ENCODE measurements at places on chromosomes 12 and 14.

GRCh38 chr12:107091989-107092641 lies 1.2 kb downstream of the CRY1 start:
- DNase-seq, result peak; percentile 78

DNA sequence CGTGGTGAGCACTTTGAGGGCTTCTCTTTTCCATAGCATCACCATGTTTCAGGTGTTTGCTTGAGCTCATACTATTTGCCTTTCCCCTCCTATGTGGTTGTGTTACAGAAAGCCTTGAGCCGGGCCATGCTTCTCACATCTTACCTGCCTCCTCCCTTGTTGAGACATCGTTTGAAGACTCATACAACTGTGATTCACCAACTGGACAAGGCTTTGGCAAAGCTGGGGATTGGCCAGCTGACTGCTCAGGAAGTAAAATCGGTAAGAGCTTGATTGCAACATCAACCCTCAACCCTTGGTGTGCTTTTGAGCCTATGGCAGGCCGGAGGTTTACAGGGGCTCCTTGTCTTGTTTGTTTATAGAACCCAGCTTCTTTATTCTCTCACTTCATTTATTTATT lies 8.1 kb downstream of the LETMD1 start:
- DNase-seq, result no peak

- DNase-seq, result no peak
Measured at GRCh38 chr12:10075451-10075850, 23.3 kb downstream of the CLEC1A start.

DNA sequence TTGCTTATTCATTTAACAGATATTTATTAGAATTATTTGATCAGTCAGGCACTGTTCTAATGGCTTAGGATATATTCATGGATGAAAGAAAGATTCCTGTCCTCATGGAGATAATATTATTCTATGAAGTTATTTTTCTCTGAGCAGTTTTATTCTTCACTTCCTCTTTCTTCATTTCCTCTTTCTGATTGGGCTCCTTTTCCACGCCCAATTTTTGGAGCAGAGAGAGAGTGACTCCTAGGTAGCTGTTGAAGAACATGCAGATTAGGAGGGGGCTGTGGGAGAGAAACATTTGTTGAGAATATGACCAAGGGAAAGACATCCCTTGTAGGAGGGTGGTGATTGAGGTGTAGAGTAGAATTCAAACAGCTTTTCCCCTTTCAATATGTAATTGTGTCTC lies 6.0 kb upstream of the YARS2 start:
- no peak for DNase-seq

DNA sequence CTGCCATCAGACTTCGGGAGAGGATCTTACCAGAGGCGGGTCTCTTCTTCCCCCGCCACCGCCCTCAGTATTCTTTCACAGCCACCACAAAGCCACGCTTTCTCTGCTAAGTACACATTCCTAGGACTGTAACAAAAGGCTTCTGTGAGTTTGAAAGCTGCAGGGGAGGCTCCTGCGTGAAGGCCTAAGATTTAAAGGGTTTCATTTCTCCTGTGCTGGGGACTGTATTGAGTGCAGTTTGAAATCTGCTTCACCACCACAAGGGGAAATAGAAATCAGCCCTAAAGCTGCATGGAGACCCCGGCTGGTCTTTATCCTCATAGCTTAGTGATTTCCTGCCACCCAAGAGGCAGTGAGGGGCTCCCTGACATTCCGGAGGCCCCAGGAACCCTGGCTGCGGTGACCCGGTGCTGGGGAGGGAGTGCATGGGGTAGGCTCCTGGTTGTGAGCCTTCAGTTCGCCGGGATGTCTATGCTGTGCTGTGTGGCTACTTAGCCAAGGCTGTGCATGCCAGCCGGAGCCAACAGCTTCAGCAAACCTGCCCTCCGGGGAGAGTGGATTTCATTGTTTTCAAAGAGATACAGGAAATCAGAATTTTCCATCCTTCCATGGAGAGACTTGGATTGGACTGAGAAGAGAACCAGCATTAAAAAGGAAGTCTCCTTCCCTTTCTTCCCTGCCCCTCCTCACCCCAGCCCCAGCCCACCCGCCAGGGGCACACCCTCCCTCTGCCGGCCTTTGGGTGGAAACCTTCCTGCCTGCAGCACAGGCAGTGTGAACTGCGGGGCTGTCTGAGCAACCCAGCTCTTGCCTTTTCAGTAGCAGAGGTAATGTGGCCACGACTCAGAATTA lies 163.3 kb downstream of the ETV6 start:
- peak; percentile 47 for DNase-seq

DNA sequence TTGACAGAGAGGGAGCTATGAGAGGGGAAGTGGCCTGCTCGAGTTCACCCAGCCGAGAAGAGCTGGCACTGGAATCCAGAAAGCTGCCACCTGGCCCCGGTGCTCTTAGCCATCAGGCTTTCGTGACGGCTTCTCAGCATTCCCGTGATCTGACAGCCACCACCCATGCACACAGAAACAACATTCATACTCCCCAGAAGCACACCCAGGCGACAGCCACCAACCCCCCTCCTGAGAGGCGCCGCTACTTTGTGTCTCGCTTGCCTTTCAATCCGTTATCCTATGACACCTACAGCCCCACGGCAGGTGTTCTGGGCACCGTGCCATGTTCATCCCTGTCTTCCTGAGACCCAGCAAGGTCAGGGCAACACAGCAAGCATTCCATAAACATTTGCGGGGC lies 31.4 kb downstream of the PSMC1 start:
- DNase-seq, result no peak

GRCh38 chr12:34151019-34151418 lies 128.7 kb downstream of the ALG10 start:
- DNase-seq, result no peak

- no peak for DNase-seq
Measured at GRCh38 chr14:65548878-65549277, 136.3 kb downstream of the FUT8 start.

DNA sequence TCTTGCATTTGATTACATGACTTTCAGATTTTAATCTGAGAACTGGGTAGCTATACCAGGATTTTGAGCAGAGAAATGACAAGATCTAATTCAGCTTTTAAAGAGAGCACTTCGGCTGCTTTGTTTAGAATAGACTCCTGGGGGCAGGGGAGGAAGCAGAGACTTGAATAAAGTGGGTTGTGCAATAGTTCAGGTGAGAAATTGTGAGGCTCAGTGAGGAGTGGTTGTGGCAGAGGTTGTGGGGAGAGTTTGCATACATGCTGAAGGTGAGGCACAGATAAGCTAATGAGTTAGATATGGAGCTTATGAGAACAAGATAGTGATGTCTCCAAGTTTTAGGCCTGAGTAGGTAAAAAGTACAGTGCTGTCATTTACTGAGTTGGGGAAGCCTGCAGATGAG lies 281.4 kb downstream of the FLRT2 start:
- DNase-seq, result no peak

- DNase-seq, result no peak
Measured at GRCh38 chr12:124599074-124599999, 31.9 kb upstream of the NCOR2 start.

GRCh38 chr12:85036234-85036707 lies at the start of the genes LRRIQ1 and TSPAN19:
LRRIQ1 (plus strand) TSS chr12:85036351; CDS start chr12:85038177, 1,826 bp downstream.
TSPAN19 (minus strand) TSS chr12:85036277; CDS start chr12:85029946, 6,331 bp downstream.
- DNase-seq, result peak; percentile 93

- no peak for DNase-seq
Measured at GRCh38 chr12:47698055-47698454, 7.8 kb downstream of the RPAP3 start.

- DNase-seq, result no peak
Measured at GRCh38 chr12:108849660-108850059, 7.7 kb downstream of the SSH1 start.

DNA sequence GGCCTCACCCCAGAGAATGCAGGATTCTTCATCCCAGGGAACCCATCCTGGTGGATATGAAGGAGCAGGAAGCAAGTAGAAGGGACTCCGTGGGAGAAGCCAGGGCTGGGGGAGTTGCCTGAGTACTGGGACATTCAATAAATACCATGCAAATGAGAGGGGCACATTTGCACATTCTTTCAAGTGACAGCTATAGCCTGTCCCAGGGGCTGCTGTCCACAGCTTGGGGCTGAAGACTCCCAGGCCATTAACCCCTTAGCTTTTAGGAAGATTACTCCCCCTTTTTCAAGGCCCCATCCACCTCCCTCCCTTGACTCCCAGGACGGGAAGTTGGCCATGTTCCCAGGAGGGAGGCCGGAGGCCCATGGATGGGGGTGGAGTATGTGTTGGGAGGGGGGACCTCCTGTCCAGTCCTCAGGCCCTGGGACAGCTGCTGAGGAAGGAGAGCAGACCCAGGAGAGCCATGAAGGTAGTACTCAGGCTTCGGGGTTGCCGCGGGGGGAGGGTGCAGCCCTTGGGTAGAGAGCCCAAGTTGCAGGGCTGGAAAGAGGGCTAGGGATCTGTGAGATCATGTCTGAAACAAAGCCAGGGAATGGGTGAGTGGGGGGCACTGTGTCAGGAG lies 974 bp upstream of the TNS2 start:
- DNase-seq, result no peak

GRCh38 chr14:69363964-69364363 lies 34.1 kb downstream of the ERH start:
- DNase-seq, result no peak

- no peak for DNase-seq
Measured at GRCh38 chr12:120066341-120066740, 50.2 kb downstream of the RAB35 start.
